ENCODE measurements at places on chromosomes 12 and 14. TPM values are rescaled to one million over a fixed set of nuclear protein-coding genes. Genes with fewer than 3 reads are reported as not detected.

DNA sequence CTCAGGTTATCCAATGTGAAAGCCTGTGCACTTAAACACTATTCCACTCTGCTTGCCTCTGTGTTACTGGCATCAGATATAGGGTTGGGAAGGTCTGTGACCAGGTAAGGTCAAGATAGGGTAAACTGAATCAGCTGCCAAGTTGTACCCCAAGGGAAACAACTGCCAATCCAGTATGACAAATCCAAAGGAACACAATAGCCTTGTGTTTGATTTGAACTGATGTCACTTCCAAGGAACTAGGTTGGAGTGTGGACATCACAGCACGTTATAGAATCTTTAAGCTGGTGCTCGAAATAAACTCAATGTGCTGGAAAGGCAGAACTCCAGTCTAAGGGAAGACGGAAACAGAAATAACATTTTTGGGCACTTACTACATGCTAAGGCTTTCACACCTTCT lies 223.4 kb upstream of the BTG1 start:
- no peak for DNase-seq
- H3K27ac ChIP-seq: no peak overlapping the region
- H3K27me3 ChIP-seq: no peaks in the 10 kb centered on the region
- peaks cover 15% of the 10 kb centered on the region for H3K4me1 ChIP-seq

DNA sequence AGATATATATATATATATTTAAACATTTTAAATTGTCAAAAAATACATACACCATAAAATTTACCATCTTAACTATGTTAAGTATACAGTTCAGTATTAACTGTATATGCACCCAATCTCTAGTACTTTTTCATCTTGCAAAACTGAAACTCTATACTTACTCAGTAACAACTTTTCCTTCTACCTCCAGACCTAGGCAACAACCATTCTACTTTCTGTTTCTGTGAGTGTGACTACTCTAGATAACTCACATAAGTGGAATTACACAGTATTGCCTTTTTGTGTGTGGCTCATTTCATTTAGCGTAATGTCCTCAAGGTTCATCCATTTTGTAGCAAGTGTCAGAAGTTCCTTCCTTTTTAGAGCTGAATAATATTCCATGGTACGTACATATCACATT lies 8.2 kb downstream of the FAM234B start:
- peaks cover 16% of the 10 kb centered on the region for H3K27me3 ChIP-seq
- DNase-seq: no peak
- no peaks in the 10 kb centered on the region for H3K4me1 ChIP-seq
- no peak overlapping the region for H3K4me3 ChIP-seq
- no peaks in the 10 kb centered on the region for H3K36me3 ChIP-seq

GRCh38 chr14:21860172-21860571 lies 186.6 kb upstream of the OR4E1 start:
- H3K27ac ChIP-seq: no peak overlapping the region
- H3K36me3 ChIP-seq: no peaks in the 10 kb centered on the region
- no peak overlapping the region for H3K4me3 ChIP-seq
- peaks cover 65% of the 10 kb centered on the region for H3K27me3 ChIP-seq

DNA sequence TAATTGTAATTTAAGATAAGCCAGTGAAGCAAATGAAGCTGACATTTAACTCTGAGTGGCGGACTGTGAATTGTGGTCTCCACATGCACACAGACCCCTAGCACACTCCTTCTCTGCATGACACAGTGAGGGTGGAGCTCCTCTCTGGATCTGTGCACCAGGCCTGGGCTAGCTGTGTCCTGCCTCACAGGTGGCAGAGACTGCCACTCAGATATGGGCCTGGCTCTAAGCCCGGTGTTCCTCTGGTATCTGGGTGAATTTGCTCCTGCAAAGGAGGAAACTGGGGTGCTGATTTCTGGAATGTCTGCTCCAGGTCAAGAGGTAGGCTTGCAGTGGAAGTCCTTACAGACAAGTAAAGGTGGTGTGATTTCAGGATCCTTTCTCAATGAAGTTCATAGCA lies 282.4 kb downstream of the FOXN3 start:
- H3K4me1 ChIP-seq: peaks cover 19% of the 10 kb centered on the region
- H3K27me3 ChIP-seq: no peaks in the 10 kb centered on the region
- H3K4me3 ChIP-seq: no peak overlapping the region
- no peaks in the 10 kb centered on the region for H3K36me3 ChIP-seq

- DNase-seq: no peak
- peaks cover 10% of the 10 kb centered on the region for H3K4me1 ChIP-seq
- no peak overlapping the region for H3K4me3 ChIP-seq
- H3K36me3 ChIP-seq: no peaks in the 10 kb centered on the region
- H3K27me3 ChIP-seq: no peaks in the 10 kb centered on the region
- H3K27ac ChIP-seq: no peak overlapping the region
These were observed 66.3 kb upstream of the PLEKHG3 start for GRCh38 chr14:64637735-64638473.

- peak; percentile 23 for DNase-seq
- peaks cover 7% of the 10 kb centered on the region for H3K4me1 ChIP-seq
- H3K27ac ChIP-seq: no peak overlapping the region
- H3K27me3 ChIP-seq: peaks cover 85% of the 10 kb centered on the region
- no peaks in the 10 kb centered on the region for H3K36me3 ChIP-seq
- H3K4me3 ChIP-seq: no peak overlapping the region
These were observed 8.5 kb upstream of the PLEKHH1 start for GRCh38 chr14:67524634-67524963.

GRCh38 chr14:67131691-67132090 lies 57.5 kb upstream of the GARIN2 start:
- no peaks in the 10 kb centered on the region for H3K36me3 ChIP-seq
- no peaks in the 10 kb centered on the region for H3K27me3 ChIP-seq
- no peaks in the 10 kb centered on the region for H3K4me1 ChIP-seq
- no peak for DNase-seq

- H3K27me3 ChIP-seq: peaks cover 18% of the 10 kb centered on the region
- no peak overlapping the region for H3K4me3 ChIP-seq
- H3K27ac ChIP-seq: no peak overlapping the region
- no peaks in the 10 kb centered on the region for H3K36me3 ChIP-seq
- H3K4me1 ChIP-seq: no peaks in the 10 kb centered on the region
These were observed 9.1 kb downstream of the RIMBP2 start for GRCh38 chr12:130706885-130707570.

GRCh38 chr12:109151457-109151856 lies 35.1 kb downstream of the ACACB start:
- no peak overlapping the region for H3K27ac ChIP-seq
- H3K4me1 ChIP-seq: no peaks in the 10 kb centered on the region
- H3K36me3 ChIP-seq: peaks cover 17% of the 10 kb centered on the region
- no peak for DNase-seq

- H3K4me3 ChIP-seq: no peak overlapping the region
- no peaks in the 10 kb centered on the region for H3K36me3 ChIP-seq
- no peaks in the 10 kb centered on the region for H3K4me1 ChIP-seq
- no peak for DNase-seq
- no peaks in the 10 kb centered on the region for H3K27me3 ChIP-seq
These were observed 22.5 kb downstream of the ZFHX2 start for GRCh38 chr14:23529016-23529415.

DNA sequence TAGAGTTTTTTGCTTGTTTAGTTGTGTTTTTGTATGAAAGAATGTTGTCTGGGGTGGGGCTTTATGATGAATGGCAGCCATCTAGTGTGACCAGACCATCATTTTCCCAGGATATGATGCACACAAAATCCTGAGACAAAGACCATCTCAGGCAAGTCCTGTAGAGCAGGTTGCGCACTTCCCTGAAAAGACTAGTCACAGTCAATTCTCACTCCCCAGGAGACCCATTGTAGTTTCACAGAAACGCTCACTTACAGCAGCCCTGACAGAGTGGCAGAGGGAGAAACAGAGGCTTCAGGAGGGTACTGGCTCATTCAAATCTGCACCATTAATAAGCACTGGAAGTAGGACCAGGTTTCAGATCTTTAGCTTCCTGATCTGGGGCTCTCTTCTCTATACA lies 183.2 kb downstream of the TMEM117 start:
- no peaks in the 10 kb centered on the region for H3K36me3 ChIP-seq
- no peaks in the 10 kb centered on the region for H3K27me3 ChIP-seq

GRCh38 chr14:69092840-69093422 lies 60.0 kb downstream of the DCAF5 start:
- H3K27ac ChIP-seq: peak overlapping the region; percentile 83
- peaks cover 35% of the 10 kb centered on the region for H3K4me1 ChIP-seq
- H3K36me3 ChIP-seq: no peaks in the 10 kb centered on the region
- DNase-seq: no peak
- H3K27me3 ChIP-seq: no peaks in the 10 kb centered on the region

DNA sequence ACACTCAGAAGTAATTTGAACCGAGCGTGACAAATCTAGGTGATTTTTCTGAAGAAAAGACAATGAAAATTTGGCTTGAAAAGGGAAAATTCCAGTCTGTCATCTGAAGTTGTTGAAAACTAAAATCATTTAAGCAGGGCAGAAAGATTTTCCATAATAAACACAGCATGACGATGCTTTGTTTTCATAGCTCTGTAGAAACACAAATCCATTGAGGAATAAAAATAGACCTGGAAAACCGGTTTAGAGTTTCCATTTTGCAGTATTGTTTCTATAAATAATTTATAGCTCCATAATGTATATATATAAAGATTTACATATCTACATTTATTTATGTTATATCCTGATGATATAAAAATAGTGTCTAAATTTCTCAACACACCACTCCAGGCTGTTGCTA lies 1918.5 kb upstream of the FLRT2 start:
- no peak overlapping the region for H3K4me3 ChIP-seq
- no peak for DNase-seq
- H3K36me3 ChIP-seq: no peaks in the 10 kb centered on the region
- no peak overlapping the region for H3K27ac ChIP-seq
- H3K4me1 ChIP-seq: no peaks in the 10 kb centered on the region
- no peaks in the 10 kb centered on the region for H3K27me3 ChIP-seq

GRCh38 chr12:120737557-120738251 lies 12.1 kb downstream of the ACADS start:
- H3K27ac ChIP-seq: no peak overlapping the region
- no peaks in the 10 kb centered on the region for H3K27me3 ChIP-seq
- H3K36me3 ChIP-seq: peaks cover 5% of the 10 kb centered on the region
- H3K4me3 ChIP-seq: no peak overlapping the region
- H3K4me1 ChIP-seq: no peaks in the 10 kb centered on the region

DNA sequence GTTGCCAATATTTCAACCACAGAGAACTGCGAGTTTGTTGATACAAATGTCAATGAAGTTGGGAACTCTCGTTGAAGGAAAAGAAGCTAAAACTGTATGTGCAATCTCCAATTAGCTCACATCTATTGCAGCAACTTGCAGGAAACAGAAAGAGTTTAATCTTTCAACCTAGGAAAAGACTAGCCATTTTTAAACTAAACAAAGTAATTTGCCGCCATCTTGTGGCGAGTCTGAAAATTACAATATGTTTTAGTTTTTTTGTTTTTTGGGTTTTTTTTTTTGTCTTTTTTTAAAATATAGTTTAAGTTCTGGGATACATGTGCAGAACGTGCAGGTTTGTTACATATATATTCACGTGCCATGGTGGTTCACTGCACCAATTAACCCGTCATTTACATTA lies 131.2 kb upstream of the FOXG1 start:
- no peaks in the 10 kb centered on the region for H3K36me3 ChIP-seq
- H3K27me3 ChIP-seq: no peaks in the 10 kb centered on the region
- peak overlapping the region; percentile 66 for H3K27ac ChIP-seq
- H3K4me3 ChIP-seq: no peak overlapping the region
- H3K4me1 ChIP-seq: peaks cover 12% of the 10 kb centered on the region

DNA sequence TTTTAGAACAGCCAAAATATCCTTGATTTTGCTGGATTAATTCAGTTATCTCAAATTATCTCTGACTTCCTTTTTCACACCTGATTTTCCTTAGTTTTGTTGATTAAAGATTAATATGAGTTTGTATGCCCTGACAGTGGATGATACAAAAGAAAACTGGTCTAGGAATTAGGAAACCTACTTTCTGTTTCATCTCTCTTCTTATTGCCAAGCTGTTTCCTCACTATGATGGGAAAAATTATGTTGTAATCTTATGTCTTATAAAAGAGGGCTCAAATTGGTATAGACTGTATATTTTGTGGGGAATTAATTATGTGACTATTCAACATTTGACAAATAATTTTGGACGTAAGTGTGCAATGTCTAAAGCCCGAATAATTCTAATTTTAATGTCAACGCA lies 271.6 kb downstream of the FBXL14 start:
- H3K27ac ChIP-seq: no peak overlapping the region
- no peak for DNase-seq
- H3K36me3 ChIP-seq: no peaks in the 10 kb centered on the region
- H3K4me3 ChIP-seq: no peak overlapping the region
- peaks cover 9% of the 10 kb centered on the region for H3K4me1 ChIP-seq

DNA sequence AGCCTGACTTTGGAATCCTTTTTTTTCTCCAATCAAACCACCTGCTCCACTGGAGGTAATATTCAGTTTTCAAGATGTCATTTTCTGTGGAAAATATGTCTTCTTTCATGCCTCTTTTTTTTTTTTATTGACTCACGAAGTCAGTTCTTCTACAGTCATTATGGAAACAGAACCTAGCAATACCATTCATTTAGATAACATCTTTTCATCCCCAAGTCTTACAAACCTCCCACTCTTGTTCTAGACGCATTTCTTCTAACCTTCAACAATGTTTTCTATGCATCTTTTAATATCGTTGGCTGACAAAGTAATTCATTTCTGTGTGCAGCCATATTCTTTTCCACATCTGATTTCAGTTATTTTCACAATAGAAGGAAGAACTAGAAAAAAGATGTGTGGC lies 474.3 kb upstream of the CCDC196 start:
- H3K36me3 ChIP-seq: no peaks in the 10 kb centered on the region
- DNase-seq: no peak
- no peak overlapping the region for H3K4me3 ChIP-seq
- H3K4me1 ChIP-seq: no peaks in the 10 kb centered on the region
- H3K27me3 ChIP-seq: peaks cover 28% of the 10 kb centered on the region

Gene L2HGDH
- 13.9 TPM for total RNA-seq

Gene DIO2
- 0.38 TPM for total RNA-seq

Gene RNASE4
- total RNA-seq: 7.3 TPM

Gene TAS2R42
- total RNA-seq: not detected

Gene APOF
- total RNA-seq: not detected

Gene CBLN3
- total RNA-seq: 1.7 TPM

Gene LRRC10
- not detected for total RNA-seq

Gene ASIC1
- 4.1 TPM for total RNA-seq

Gene NKX2-1
- total RNA-seq: not detected

All from Calu3 (cell line).